Dorsolateral prefrontal cortex (tissue), 122 donors: ENCODE measurements at places on chromosomes 1 and 21.

DNA sequence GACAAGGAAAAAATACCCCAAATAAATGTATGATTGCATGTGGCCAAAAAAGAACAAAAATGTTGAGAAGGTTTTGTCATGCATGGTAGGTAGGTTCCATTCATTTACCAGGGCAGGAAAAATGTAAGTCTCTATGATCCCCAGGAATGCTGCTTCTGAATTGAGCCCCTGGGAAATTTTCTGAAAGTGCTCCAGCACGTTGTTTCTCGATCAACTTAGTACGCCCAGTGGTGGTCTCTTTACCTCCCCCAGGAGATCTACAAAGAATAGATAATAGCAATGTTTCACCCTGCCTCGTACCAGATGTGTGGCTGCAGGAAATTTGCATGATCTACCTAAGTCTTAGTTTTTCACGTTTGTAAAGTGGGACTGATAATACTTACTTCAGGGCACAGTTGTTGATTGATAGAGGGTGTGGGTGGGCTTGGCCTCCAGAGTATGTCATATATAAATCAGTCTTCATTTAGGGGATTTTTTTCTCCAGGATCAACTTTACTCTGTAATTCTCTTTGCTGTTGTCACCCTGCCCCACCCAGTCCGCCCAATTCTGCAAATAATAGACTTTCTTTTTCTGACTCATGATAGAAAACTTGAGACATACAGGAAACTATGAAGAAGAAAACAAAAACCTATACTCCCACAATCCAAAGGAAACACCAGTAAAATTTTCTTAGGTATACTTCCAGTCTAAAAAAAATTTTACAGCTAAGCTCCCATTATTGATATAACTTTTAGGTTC lies 462.0 kb upstream of the RUNX1 start:
- no peak for DNase-seq

- DNase-seq, result no peak
Measured at GRCh38 chr1:213327017-213327667, 276.1 kb downstream of the RPS6KC1 start.

GRCh38 chr1:215637041-215637573 lies 70.0 kb downstream of the KCTD3 start:
- no peak for DNase-seq

GRCh38 chr1:180912801-180913565 lies at the start of gene KIAA1614:
Gene KIAA1614 (plus strand): TSS chr1:180912897. CDS start chr1:180913244, 347 bp downstream.
- peak; percentile 20 for DNase-seq

GRCh38 chr1:180428782-180429695 lies 73.3 kb downstream of the ACBD6 start:
- DNase-seq, result no peak

DNA sequence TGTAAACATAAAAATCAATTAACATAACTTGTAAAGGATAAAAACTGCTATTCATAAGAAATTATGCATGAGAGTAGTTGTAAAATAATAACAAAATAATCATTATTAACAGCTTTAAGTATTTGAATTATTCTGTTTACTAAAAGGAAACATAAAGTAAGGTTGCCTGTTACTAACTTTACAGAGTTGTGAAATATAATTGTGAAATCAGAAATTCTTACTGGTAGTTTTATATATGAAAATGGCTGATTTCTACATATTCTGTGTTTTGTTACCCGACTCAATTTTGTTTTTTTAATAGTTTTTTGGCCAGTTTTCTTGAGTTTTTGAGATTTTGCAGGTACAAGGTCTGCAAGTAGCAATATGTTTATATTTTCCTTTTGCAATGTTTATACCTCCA lies 27.8 kb downstream of the FNBP1L start:
- DNase-seq, result no peak

- no peak for DNase-seq
Measured at GRCh38 chr1:150558761-150559655, 9.8 kb downstream of the ADAMTSL4 start.

GRCh38 chr21:45823100-45823681 lies 158.4 kb upstream of the COL6A1 start:
- DNase-seq, result no peak

DNA sequence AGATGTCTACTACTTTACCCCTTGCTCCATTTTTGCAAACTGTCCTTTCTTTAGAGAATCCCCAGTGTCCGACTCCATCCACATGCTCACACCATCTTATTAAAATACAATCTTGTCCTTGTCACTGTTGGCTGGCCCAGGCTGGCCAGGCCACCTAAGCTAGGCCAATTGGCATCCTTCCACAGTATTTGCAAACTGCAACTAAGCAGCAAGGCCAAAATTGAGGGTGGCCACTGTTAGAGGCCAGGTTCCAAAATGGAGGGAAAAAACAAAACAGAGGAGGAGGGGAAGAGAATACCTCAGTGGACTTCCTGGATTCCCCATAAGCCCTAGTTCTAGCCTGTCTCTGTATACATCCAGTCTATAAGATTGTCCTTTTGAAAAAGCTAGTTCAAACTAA lies 4.3 kb downstream of the FAM89A start:
- DNase-seq, result no peak

DNA sequence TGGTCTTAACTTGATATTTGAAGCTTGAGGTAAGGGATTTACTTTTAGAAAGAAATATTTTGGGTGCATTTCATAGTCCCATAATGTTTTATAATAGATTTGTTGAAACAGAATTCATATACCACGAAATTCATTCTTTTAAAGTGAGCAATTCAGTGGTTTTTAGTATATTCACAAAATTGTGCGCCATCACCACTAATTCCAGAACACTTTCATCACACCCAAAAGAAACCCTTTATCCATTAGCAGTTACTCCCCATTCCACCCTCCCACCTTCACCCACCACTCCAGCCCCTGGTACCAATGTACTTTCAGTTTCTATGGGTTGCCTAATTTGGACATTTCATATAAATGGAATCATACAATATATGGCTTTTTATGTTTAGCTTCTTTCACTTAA lies 38.9 kb upstream of the DMRTB1 start:
- DNase-seq, result no peak

GRCh38 chr1:90717665-90718410 lies 736 bp upstream of the BARHL2 start:
- no peak for DNase-seq
